LoVo (cell line): ENCODE measurements at places on chromosomes 6 and 20.
A peak's percentile ranks its signal among the peaks of the same experiment; 100 is the strongest.

DNA sequence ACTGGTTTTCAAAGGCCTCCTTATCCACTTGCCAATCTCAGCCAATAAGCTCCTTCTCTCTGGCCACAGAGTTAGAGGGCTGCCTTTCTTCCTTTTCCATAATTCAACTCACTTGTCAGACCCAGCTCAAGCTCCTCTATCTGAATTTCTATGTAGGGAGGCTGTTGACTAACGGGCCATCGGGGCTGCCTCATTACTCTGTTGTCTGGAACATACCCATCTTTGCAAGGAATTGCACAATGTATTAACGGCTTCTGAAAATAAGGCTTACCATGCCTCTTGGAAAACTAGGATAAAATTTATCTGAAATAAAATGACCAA, 28.5 kb upstream of the KIF6 start:
- no peak for DNase-seq

DNA sequence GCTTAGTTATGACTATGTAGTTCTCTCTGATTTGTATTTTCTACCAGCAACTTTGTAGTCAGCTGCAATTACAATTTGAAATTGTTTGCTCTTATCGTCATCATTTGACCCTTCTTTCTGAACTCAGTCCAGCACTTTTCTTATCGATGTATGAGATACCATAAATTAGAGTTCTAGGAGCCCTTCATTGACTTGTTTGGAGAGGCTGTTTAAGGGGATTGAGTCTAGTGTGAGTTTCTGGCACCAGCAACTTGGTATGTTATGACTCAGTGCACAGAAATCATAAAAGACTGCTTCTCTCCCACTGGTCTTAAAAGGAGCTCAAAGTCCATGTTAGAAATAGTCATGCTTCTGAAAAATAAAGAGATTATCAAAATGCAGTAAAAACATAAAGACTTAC, 190.3 kb downstream of the TENT5A start:
- peak; percentile 86 for DNase-seq

DNA sequence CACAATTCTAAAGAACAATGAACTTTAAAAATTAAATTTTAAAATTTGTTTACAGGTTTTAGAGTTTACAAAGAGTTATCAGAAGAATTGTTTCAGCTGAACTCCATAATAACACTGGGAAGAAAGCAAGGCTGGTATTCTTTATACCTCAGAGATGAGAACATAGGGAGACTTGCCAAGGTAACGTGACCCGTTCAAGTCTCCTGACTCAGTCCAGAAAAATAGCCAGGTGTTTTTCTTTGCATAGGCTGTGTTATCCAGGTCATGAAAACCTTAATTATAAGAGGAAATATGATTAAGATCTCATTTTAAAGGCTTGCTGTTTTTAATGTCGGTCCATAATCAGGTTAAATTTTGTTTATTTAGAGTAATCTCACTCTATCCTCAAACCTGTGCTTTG, 8.5 kb upstream of the C6orf141 start:
- no peak for DNase-seq

DNA sequence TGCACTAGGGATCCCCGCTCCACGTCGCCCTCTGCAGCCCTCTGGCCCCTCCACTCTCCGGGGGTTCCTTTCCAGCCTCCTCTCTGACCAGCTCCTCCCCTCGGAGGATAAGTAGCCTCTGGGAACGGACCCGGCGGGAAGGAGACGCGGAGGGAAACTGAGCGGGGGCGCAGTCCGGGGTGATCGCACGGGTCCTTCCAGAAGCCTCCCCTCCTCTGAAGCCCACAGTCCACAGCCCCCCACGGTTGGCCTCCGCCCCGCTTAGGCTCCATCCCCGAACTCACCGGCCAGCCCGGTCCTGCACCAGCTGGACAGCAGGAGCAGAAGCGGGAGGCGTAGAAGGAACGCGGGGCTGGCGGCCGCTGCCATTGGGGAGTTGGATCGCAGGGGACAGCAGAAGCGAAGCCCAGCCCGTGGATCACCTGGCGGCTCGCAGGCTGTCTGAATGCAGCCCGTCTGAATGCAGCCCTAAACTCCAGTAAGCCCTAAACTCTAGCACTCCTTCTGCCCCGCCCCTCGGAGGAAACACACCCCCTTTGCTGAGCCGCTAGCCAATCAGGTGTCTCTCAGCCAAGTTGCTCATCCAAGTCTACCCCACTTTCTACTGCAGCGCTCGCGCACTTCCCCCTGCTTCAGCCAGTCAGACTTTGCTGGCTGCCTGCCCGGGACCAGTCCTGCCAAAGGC, at the start of gene RAET1G:
TSS of gene RAET1G (minus strand) at position 480 of the 685 bp plus-strand sequence. CDS start at position 369, 111 bp downstream.
- DNase-seq, result peak; percentile 88

DNA sequence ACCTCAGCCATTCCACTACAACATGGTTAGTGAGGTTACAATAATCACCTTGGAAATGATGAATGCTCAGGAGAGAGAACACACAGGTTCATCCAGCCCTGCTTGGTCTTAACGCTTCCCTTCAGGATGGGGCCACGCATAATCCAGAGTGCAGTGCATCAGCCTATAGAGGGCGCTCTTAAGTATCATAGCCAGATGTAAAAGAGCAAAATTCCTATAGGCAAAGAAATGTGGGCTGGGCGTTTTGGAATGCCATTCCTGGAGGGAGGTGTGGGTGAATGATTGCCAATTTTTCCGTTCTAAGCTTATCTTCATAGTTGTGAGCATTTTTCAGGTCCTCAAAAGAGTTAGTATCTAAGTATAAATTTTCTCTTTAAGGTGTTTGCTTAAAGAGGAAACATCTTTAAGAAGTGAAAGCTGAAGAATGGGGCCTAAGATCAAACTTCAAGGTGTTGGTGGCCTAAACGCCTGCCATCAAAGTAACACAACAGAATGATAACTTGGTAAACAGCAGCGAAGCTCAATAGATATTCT, 1.8 kb downstream of the RIPOR2 start:
- DNase-seq, result peak; percentile 11

DNA sequence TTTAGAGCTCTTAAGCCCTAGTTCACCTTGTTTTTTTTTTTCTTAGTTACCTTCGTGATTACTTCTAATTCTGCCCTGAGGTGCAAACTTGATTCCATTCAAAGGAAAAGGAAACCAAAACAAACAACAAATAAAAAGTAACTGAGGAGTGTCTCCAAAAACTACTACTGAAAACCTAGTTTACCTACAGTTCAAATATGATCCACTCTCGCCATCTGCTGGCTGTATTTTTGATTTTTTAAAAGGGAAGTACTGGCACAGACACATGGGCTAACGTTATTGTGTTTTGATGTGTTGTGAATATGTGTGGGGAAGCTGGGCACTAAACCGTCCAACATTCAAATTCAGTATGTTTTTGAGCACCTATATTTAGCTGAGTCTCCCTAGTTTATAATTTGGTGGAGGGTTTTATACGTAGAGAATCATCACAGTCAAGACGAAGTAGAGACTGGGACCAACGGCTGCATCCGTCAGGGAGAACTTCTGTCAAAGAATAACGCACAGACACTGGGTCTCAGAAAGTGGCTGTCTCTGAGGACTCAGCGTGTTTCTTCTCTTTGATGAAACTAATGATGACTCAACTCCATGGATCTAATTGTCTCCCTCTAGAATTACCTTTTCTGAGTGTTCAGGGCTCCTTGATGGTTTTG, 373.5 kb upstream of the BTBD3 start:
- DNase-seq, result peak; percentile 68

DNA sequence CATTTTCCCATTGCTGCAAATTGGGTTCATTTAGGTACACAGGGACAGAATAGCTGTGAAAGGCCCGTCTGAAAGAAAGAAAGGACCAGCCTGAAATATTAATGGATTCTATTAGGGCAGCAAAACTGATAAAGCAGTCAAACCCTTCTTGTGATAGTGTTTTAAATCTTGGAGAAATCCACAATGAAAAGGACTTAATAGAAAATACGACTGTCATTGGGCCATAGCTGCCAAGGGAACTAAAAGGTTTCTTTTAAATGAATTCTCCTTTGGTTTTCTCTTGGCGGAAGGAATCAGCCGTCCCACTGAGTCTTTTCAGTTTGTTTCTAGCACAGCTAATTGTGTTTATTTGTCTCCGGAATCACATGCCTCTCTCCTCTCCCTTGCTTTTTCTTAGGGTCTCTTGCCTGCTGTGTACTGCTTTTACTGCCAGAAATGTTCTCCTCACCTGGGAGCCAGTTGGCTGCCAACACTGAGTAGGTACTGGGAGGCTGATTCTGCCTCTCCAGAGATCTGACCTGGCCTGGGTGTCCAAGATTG, 11.3 kb downstream of the PAQR8 start:
- DNase-seq, result no peak

GRCh38 chr20:60269573-60270162, 311.4 kb downstream of the CDH26 start:
- no peak for DNase-seq

DNA sequence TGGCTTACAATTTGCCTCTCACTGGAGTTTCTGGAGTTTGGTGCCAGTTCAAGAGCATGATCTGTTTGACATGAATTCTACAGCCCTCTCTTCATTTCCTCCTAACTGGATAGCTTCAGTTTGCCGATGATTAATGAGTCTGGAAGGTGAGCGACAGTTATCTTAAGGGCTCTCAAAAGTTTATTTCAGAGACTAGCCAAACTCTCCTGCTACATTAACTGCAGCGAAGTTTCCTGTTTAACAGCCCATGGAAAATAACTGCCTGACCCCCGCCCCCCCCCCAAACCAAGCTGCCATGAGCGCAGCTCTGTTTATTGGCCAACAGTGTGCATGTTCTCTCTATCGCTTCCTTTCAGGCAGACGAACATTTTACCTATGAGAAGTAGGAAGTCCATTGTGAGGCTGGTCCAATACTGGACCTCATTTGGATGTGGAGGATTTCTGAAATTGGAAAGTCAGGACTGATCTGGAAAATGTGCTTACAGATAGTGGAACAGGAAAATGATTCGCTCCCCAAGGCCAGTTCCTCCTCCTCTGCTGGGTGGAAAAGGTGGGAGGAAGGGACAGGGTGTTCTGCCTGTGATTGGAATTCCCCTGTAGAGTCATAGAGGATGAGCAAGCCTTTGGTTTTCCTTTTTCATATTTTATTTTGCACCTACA, 522.2 kb upstream of the JAG1 start:
- no peak for DNase-seq

DNA sequence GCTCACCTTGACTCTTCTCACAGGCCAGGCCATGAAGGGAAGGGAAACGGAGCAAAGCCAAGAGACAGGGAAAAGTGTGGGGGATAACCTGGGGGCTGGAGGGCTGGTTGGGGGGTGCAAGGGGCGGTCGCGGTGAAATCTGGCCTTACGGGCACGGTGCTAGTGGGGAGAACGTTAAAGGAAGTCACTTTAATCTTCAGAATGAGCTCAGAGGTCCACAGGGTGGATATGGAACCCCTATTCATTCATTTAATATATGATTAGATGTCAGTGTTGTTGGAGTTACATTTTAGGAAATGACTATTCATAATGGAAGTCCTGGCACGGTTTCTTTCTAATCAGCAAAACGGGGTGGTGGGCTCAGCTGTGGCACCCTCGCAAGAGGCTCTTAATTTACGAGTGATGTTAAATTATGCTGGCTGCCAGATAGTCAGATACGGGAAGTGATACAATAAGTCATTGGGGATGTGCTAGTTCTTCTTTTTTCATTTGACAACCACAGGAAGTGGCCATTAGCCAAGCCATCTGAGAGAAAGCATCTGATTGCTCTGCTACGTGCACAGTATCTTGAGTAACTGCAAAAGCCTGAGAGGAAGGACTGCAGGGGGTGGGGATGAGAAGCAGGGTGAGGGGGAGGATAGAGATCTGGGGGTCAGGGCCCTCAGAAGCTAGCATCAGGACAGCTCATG, 253.0 kb downstream of the QKI start:
- no peak for DNase-seq

DNA sequence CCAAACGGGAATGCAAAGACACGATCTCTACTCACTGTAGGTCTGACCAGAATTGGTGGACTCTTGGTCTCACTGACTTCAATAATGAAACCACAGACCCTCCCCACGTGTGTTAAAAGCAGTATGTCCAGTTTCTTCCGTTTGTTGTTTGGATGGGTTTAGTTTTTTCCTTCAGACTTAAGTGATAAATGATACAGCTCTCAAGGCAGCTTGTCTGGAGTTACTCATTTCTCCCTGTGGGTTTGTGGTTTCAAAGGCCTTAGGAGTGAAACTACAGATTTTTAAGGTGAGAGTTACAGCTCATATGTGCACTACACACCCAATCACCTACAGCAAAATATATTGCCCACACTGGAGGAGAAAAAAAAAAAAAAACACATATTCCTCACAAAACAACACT, 86.7 kb upstream of the STMND1 start:
- DNase-seq, result no peak

GRCh38 chr6:84785671-84786070, 21.3 kb upstream of the TBX18 start:
- DNase-seq, result no peak

- DNase-seq, result peak; percentile 85
Observed at GRCh38 chr6:30769088-30769852, 24.9 kb upstream of the IER3 start.

GRCh38 chr6:106637717-106638341, 8.5 kb downstream of the QRSL1 start:
- DNase-seq, result no peak

GRCh38 chr6:107124934-107125348, 9.6 kb upstream of the BEND3 start:
- DNase-seq, result no peak

DNA sequence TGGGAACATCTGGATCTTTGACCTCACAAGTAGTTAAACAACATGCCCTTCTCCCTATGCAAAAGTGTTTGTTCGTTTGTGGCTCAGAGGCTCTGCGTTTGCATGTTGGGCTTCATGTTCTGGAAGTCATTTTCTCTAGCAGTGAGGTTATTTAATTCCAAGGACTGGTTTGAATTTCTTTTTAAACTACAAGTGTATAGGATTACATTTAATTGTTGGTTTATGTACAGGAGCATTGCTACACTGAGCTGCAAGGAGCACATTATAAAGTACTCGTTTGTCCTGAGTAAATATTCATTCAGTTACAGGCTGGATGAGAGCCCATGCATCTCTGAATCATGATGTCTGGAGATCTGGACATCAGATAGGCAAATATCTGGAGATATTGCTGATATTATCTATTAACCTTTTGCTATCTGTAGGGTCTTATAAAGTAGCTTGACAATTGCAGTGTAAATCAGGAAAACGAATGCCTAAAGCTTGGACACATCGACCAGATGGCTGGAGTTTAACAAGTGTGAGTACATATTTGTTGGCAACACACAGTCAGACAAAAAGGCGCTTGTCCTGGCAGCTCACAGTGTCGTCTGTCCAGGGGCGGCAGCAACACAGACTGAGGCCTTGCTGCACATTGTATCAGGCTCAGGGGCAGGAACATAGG, 84.6 kb downstream of the PDE7B start:
- no peak for DNase-seq

GRCh38 chr6:92271091-92271490, 1148.3 kb downstream of the EPHA7 start:
- DNase-seq, result no peak

GRCh38 chr20:53757472-53757913, 163.9 kb upstream of the ZNF217 start:
- no peak for DNase-seq
